Fibroblast of skin of abdomen (primary cell): ENCODE measurements at places on chromosomes 4 and X.
A peak's percentile ranks its signal among the peaks of the same experiment; 100 is the strongest.

DNA sequence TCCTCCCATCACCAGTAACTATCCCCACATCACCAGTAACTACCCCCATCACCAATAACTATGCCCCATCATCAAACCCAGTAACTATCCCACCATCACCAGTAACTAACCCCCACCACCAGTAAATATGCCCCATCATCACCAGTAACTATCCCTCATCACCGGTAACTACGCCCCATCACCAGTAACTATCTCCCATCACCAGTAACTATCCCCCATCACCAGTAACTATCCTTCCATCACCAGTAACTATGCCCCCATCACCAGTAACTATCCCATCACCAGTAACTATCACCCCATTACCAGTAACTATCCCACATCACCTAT is 2.9 kb downstream of the ASMTL start:
- DNase-seq = no peak

DNA sequence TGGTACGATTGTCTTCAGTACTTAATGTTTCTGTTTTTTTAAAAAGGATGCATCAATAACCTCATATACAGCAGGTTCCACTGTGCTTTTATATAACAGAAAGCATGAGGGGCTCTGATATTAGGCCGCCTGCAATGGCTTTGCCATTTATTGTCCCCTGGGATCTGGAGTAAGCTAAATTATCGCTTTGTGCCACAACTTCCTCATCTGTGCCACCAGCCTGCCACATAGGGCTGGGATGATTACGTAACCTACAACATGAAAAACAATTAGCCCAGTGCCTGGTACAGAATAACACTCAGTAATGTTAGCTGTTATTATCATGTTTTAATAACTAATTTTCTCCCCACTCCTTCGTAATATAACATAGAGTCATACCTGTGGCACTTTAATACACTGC is 65.5 kb upstream of the TRIM2 start:
- no peak for DNase-seq

GRCh38 chr4:153560908-153561307 is 94.7 kb downstream of the TMEM131L start:
- DNase-seq = peak; percentile 42

DNA sequence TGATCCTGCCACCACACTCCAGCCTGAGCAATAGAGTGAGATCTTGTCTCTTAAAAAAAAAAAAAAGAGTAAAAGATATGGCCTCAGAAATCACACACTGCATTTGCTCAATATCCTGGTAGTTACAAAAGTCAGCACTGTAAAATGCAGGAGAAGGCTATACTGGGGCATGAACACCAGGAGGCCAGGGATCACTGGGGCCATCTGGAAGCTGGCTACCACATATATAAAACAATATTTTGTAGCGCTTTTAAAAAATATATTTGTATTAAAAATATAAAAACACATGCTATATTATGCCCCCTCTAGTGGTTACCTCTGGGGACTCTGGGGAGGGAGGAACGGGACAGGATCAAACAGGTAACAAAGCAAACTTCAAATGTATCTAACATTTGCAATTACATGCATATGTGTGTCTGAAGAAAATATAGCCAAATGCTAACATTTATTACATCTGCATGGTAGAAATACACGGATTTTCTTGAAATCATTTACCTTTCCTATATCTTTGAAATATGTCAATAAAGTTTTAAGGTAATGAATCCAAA is 4.0 kb downstream of the C4orf46 start:
- no peak for DNase-seq

- DNase-seq = no peak
These were observed 4.4 kb upstream of the FAM184B start for GRCh38 chr4:17785858-17786257.

GRCh38 chrX:103376118-103376978 is at the start of gene BEX3:
TSS of gene BEX3 (plus strand) at chrX:103376538. CDS start at chrX:103377522, 984 bp downstream.
- DNase-seq = peak; percentile 70

GRCh38 chr4:145540235-145540634 is 58.6 kb downstream of the SMAD1 start:
- peak; percentile 78 for DNase-seq

- DNase-seq = no peak
These were observed 16.4 kb downstream of the GPR143 start for GRCh38 chrX:9749146-9749692.

GRCh38 chr4:47032405-47033106 is 1.2 kb downstream of the GABRB1 start:
- DNase-seq = peak; percentile 31

- peak; percentile 12 for DNase-seq
These were observed 46.4 kb downstream of the GPAT3 start for GRCh38 chr4:83582289-83582785.

DNA sequence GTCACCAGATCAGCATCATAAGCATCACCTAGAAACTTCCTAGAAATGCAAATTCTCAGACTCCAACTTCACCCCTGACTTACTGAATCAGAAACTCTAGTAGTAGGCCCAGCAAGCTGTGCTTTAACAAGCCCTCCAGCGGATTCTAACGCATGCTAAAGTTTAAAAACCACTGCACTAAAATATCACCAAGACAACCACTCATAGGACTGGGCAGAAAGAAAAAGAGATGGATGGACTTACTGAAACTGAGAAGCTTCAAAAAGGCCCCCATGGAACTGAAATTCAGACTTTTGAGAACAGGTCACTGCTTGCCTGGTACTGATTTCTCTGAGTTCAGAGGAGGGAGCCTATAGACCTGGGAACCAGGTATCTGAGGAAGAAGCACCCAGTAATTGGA is 40.1 kb downstream of the FAM241A start:
- DNase-seq = no peak

- DNase-seq = no peak
These were observed 308.8 kb downstream of the ZNF674 start for GRCh38 chrX:46236411-46236810.

- no peak for DNase-seq
These were observed 2.8 kb downstream of the TMPRSS11D start for GRCh38 chr4:67880866-67881610.

GRCh38 chrX:109172091-109172602 is 309.7 kb downstream of the GUCY2F start:
- DNase-seq = no peak

DNA sequence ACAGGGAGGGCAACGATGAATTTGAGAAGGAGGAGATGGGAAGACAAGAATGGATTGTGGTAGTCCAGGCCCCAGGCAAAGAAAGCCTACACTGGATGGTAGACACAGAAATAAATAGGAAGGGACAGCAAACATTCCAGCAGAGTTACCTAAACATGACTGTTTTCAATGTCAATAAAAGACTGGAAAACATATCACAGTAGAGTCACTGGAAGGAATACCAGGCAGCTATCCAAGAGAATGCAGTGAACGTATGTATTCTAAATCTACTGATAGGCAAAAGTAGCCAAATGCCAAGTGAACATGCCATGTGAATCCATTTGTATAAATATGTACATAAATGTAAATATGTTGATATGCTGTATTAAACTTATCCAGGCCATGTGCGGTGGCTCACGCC is 183.0 kb downstream of the PALLD start:
- peak; percentile 35 for DNase-seq

DNA sequence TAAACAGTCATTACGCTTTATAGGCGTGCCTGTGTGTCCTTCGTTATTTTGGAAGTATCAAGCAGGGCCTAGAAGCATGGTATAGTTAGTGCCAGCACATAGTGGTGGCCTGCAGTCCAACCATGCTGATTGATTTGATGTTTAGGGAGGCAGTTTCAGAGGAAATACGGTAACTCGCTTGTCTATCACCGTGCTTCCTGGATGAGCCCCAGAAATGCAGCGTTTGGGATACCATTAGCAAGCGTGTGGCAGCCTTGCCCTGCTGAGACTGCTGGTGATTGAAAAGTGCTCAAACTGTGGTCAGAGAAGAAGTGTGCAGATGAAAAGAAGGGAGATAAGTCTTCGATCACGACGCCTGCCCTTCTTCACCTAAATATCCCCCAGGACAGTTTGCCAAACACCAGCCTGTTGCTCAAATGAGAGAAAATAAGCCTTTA is 158.4 kb downstream of the CHIC2 start:
- DNase-seq = peak; percentile 79

DNA sequence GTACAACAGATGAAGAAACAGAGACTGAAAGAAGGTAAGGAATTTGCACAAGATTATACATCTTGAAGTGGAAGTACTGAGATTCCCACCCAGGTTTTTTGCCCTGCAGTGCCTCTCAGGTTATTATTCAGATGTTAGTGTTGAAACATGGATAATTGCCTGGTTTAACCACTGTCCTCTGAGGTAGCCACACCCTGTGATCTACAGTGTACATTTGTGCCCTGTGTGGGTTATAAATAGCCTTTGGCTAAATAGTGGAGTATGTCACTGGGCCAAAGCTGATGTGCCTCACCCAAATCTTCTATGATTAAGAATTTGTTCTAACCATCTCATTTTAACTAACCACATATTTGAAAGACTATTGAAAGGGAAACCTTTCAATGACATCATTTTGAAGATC is 5.4 kb upstream of the ASB5 start:
- peak; percentile 27 for DNase-seq

- no peak for DNase-seq
These were observed 466.3 kb upstream of the HS3ST1 start for GRCh38 chr4:11894977-11895376.

GRCh38 chr4:114780205-114780604 is 181.6 kb downstream of the UGT8 start:
- peak; percentile 43 for DNase-seq

DNA sequence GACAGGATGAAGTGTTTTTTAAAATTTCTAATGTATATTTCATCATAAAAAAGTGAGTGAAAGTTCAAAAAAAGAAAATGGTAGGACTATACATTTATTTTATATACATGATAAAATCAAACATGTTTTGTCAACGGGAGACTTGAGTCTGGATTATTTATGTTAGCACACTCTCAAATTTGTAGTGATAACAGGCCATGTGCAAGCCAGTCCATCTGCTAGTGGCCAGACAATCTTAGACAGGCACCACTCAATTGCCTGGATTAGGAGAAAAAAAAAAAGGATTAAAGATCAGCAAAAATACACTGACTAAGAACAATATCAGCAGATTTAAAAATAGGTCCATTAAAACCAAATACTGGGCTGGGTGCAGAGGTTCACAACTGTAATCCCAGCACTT is 71.9 kb downstream of the KCNIP4 start:
- DNase-seq = no peak

- peak; percentile 77 for DNase-seq
These were observed 95.2 kb upstream of the RPS6KA3 start for GRCh38 chrX:20361890-20362262.
